Panc1 (cell line): ENCODE measurements at places on chromosomes 6 and 20. TPM values are rescaled to one million over a fixed set of nuclear protein-coding genes. Genes with fewer than 3 reads are reported as not detected.

OR2B6 gene
- 0.26 TPM for total RNA-seq

GRCh38 chr20:41044409-41045062 is 15.9 kb downstream of the TOP1 start:
- no peak for DNase-seq

DNA sequence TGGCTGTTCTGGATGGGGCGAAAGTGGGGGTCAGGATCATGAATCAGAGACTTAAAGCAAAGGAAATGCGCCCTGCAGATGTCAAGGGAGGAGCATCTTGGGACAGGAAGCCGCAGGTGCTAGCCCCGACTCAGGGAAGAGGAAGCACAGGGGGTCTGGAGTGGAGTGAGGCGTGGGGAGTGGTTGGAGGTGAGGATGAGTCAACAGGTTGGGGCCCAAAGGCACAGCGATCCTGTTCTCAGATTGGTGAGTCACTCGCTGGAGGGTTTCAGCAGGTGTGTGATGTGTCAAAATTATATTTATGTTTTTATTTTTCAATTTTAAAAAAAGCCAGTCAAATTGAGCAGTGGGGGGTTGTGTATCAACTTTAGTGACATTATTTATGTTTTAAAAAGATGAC is 19.0 kb downstream of the PACSIN1 start:
- no peak for DNase-seq

ID1 gene
- 152 TPM for total RNA-seq

PDE7B gene
- 0.03 TPM for total RNA-seq
